Natural killer cell treated with Interleukin-12 subunit alpha and Interleukin-12 subunit beta and Interleukin-15 and Interleukin-18, amount 100 ng/mL, for 72 hours (primary cell): ENCODE measurements at places on chromosomes 2 and 18.

DNA sequence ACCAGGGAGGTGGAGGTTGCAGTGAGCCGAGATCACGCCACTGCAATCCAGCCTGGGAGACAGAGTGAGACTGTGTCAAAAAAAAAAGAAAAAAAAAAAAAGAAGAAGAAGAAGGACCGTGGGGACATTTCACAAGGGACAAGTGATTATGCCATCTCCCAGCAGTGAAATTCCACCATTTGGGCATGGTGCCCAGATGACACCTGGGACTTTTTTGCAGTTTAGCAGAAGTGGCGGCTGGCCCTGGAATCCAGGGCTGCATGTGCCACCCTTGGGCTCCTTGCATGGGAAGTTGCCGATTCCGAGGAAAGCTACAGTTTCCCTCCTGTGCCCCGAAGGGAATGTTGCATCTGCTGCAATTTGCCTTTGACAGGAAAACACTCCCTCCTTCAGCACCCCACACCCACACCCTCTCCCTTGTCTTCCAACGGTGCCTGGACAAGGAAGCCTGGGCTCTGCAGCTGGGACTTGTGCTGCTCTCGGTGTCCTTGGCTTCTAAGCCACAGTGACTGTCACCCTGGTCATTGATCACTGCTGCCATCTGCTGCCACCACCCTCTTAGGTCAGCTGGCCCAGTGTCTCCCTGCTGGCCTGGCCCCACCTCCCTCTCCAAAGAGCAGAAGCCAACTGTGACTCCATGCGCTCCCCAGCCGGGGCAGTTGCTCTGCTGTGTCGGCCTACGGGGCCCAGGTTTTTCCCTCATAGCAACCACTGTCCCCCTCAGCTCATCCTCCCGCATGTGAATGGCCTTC, 56.4 kb upstream of the LRRC30 start:
- H3K27ac ChIP-seq = no peak overlapping the region
- no peaks in the 10 kb centered on the region for H3K4me1 ChIP-seq
- H3K4me3 ChIP-seq = no peak overlapping the region

DNA sequence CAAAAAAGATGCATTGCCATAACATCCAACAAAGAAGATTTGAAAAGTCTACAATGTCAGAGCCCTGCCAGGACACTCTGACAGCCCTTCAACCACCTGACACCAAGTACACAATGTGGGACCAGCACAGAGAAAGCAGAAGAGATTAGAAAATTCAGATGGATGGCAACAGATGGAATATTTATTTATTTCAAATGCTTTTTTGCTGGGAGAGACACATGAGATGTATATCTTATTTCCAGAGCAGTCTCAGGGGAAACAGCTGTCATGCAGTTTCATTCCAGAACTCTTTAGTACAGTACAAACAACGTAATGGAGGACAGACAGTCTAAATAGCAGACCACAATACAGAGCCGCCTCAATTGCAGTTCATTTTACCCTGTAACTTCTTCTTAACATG, 110.1 kb downstream of the MAIP1 start:
- no peaks in the 10 kb centered on the region for H3K36me3 ChIP-seq
- H3K4me3 ChIP-seq = no peak overlapping the region
- DNase-seq = no peak
- H3K4me1 ChIP-seq = no peaks in the 10 kb centered on the region
- H3K27me3 ChIP-seq = peaks cover 28% of the 10 kb centered on the region

- no peak for DNase-seq
- peaks cover 57% of the 10 kb centered on the region for H3K4me1 ChIP-seq
- no peaks in the 10 kb centered on the region for H3K27me3 ChIP-seq
- peak overlapping the region; percentile 95 for H3K27ac ChIP-seq
- H3K4me3 ChIP-seq = peak overlapping the region; percentile 96
These were observed 633 bp downstream of the BCL2 start for GRCh38 chr18:63318889-63319382.

- no peak overlapping the region for H3K27ac ChIP-seq
- no peaks in the 10 kb centered on the region for H3K4me1 ChIP-seq
- H3K27me3 ChIP-seq = no peaks in the 10 kb centered on the region
- DNase-seq = no peak
- no peak overlapping the region for H3K4me3 ChIP-seq
These were observed 157.7 kb downstream of the HNMT start for GRCh38 chr2:138121666-138122661.

DNA sequence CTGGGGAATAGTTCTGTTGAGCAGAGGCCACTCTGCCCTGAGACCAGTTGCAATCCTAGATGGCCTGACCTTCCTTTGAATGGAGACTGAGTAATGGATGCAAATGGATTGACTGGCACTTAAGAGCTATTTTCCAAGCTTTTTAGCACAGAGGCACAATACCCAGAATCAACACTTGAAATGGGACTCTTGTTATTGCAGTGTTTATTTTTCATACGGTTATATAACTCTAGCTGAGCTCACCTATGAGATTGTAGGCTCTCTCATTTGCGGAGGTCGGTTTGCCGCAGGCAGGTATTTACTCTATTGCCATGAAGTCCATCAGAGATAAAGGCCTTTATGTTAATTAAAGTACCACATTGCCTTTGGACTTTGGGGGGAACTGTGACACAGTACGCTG, 422.3 kb upstream of the CELF4 start:
- no peaks in the 10 kb centered on the region for H3K4me1 ChIP-seq
- no peak overlapping the region for H3K27ac ChIP-seq
- H3K36me3 ChIP-seq = peaks cover 7% of the 10 kb centered on the region
- H3K4me3 ChIP-seq = no peak overlapping the region
- DNase-seq = no peak

- H3K4me1 ChIP-seq = no peaks in the 10 kb centered on the region
- H3K27ac ChIP-seq = no peak overlapping the region
- no peak for DNase-seq
- no peak overlapping the region for H3K4me3 ChIP-seq
- H3K36me3 ChIP-seq = no peaks in the 10 kb centered on the region
These were observed 91.4 kb upstream of the PXDN start for GRCh38 chr2:1835581-1836201.

- peaks cover 6% of the 10 kb centered on the region for H3K4me1 ChIP-seq
- DNase-seq = no peak
- H3K36me3 ChIP-seq = no peaks in the 10 kb centered on the region
- no peak overlapping the region for H3K4me3 ChIP-seq
- no peaks in the 10 kb centered on the region for H3K27me3 ChIP-seq
These were observed 18.6 kb upstream of the PEX13 start for GRCh38 chr2:60998628-60999545.

GRCh38 chr2:53786352-53786704, 425 bp downstream of the ASB3 start:
- DNase-seq = no peak
- H3K4me3 ChIP-seq = peak overlapping the region; percentile 100
- peaks cover 8% of the 10 kb centered on the region for H3K36me3 ChIP-seq
- H3K4me1 ChIP-seq = peaks cover 28% of the 10 kb centered on the region
- no peaks in the 10 kb centered on the region for H3K27me3 ChIP-seq

- no peaks in the 10 kb centered on the region for H3K36me3 ChIP-seq
- peaks cover 87% of the 10 kb centered on the region for H3K4me1 ChIP-seq
- H3K27ac ChIP-seq = peak overlapping the region; percentile 99
- no peaks in the 10 kb centered on the region for H3K27me3 ChIP-seq
- peak overlapping the region; percentile 87 for H3K4me3 ChIP-seq
These were observed 47.8 kb upstream of the CAB39 start for GRCh38 chr2:230664844-230665243.
